ENCODE measurements at places on chromosomes 7 and 10. TPM values are rescaled to one million over a fixed set of nuclear protein-coding genes. Genes with fewer than 3 reads are reported as not detected.

DNA sequence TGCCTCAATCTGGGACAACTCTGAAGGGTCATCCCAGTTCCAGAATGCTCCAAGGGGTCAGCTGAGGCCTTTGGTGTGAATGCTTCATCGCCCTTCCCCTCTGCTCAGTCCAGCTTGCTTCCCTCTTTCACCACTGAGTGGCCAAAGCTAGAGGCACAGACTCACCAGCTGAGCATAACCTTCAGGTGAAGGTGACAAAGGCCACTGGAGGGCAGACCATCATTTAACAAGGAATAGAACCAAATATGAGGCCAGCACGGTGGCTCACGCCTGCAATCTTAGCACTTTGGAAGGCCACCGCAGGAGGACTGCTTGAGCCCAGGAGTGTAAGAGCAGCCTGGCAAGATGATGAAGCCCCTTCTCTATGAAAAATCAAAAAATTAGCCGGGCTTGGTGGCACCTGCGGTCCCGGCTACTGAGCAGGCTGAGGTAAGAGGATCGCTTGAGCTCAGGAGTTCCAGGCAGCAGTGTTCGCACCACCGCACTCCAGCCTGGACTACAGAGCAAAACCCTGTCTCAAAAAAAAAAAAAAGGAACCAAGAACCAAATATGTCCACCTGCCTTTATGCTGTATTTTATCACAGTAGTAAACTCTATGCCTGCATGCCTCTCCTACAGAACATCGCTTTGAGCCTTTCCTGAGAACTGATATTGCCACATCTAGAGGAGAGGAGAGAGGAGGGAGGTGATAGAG is 13.4 kb downstream of the PRKAG2 start:
- no peak for DNase-seq
- H3K4me1 ChIP-seq = peaks cover 8% of the 10 kb centered on the region
- no peak overlapping the region for H3K27ac ChIP-seq

METTL2B gene
- total RNA-seq = 36.8 TPM

DNA sequence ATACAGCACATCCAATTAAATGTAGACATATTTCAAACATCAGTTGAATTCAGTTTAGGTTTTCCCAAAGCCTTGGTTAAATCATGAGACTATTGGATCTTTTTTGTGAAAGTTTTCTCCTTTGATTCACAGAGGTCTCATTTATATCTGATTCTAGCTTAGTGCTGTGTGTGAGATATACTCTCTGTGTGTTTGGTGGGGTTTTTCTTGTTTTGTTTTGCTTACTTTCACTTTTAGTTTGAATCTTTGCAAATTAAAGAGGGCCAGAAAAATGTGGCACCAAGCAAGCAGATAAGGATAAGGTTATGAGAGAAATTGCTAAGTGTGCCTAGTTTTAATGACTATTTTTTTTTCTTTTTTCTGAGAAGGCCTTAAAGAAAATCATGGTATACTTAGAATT is 12.6 kb upstream of the OR6B1 start:
- no peak overlapping the region for H3K4me3 ChIP-seq
- H3K36me3 ChIP-seq = no peaks in the 10 kb centered on the region
- no peaks in the 10 kb centered on the region for H3K4me1 ChIP-seq
- no peak overlapping the region for H3K27ac ChIP-seq
- no peak for DNase-seq

AKR1C3 gene
- 14.6 TPM for total RNA-seq

EPHA1 gene
- total RNA-seq = 18.0 TPM

IPMK gene
- 6.8 TPM for total RNA-seq

AKR1B15 gene
- 0.63 TPM for total RNA-seq

GRCh38 chr7:99628471-99629465 is 12.0 kb downstream of the ZSCAN25 start:
- peaks cover 36% of the 10 kb centered on the region for H3K36me3 ChIP-seq
- H3K4me1 ChIP-seq = peaks cover 6% of the 10 kb centered on the region
- DNase-seq = peak; percentile 40

GRCh38 chr10:104479906-104480593 is 126.4 kb downstream of the CFAP58 start:
- no peak overlapping the region for H3K27ac ChIP-seq
- H3K4me1 ChIP-seq = peaks cover 11% of the 10 kb centered on the region
- no peak for DNase-seq
- no peak overlapping the region for H3K4me3 ChIP-seq
- H3K36me3 ChIP-seq = no peaks in the 10 kb centered on the region

KCNMA1 gene
- 27.9 TPM for total RNA-seq

OR13A1 gene
- total RNA-seq = 0.14 TPM

GRCh38 chr7:26305090-26305868 is 13.6 kb downstream of the SNX10 start:
- H3K4me3 ChIP-seq = no peak overlapping the region
- no peak for DNase-seq
- H3K27ac ChIP-seq = no peak overlapping the region
- H3K27me3 ChIP-seq = peaks cover 4% of the 10 kb centered on the region

ACBD7 gene
- 0.76 TPM for total RNA-seq

DNA sequence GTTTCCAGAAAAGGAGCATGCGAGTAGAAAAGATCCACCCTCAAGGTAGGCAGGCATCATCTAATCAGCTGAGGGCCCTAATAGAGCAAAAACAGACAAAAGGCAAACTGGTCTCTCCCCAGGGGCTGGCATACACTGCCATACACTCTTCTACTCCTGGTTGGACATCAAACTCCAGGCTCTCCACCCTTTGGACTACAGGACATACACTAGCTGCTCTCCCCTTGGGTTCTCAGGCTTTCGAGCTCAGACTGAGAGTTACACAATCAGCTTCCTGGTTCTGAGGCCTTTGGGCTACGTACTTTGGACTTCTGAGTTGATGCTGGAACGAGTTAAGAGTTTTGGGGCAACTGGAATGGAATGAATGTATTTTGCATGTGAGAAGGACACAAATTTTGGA is 50.9 kb upstream of the TM9SF3 start:
- DNase-seq = no peak
- no peak overlapping the region for H3K27ac ChIP-seq
- no peaks in the 10 kb centered on the region for H3K27me3 ChIP-seq

All from type B pancreatic cell (in vitro differentiated cells).